ENCODE measurements at places on chromosomes 12 and 14.

GRCh38 chr12:76726626-76727025, 37.3 kb upstream of the ZDHHC17 start:
- DNase-seq: no peak

DNA sequence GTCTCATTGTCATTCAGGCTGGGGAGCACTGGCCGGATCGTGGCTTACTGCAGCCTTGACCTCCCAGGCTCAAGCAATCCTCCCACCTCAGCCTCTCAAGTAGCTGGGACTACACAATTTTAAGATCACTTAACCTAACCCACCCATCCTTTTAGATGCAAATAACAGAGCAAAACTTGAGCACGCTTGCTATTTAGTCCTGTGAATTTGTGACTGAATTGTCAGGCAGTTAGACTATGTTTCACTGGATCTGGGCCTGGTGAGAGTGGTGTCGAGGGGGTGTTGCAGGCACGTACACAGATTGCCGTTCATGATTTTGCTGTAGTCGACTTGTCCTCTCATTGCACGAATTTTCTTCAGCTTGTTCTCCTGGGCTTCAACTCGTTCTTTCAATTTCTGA, 38.2 kb downstream of the ZFYVE21 start:
- DNase-seq: no peak

- DNase-seq: no peak
Measured at GRCh38 chr12:42483521-42483790, 106.1 kb downstream of the PRICKLE1 start.

- no peak for DNase-seq
Measured at GRCh38 chr12:88985631-88986030, 366.7 kb downstream of the DUSP6 start.

DNA sequence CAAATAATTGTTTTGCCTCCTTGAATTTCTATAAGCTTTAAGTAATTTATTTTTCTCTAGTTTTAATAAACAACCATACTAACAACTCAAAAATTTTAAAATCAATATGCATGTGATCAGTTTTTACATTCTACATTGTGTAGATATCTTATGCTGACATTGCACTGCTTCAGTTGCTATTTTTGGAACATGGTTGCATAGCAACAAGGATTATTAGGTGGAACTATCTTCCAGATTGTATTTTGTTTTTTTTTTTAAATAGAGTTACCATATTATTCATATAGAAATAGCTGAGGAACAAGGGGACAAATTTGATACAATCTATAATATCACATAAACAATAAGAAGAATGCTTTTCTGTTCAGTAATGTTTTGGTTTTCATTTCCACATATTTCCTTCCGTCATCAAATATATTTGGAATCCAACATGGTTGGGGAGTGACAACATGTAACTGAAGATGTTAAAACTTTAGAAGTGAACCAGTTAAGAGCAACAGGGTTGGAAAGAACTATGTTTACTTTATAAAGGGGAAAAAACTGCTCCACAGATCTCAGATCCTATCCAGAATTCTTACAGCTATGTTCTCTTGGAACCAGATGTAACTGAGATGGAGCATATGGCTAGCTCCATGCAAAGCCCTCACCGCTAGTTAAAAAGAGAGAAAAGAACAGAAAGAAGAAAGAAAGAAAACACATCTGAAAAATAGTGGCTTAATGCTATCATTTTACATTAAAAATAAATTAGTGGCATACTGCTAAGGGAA, 235.5 kb downstream of the NELL2 start:
- DNase-seq: no peak

- DNase-seq: no peak
Measured at GRCh38 chr12:132543298-132544079, 53.5 kb downstream of the FBRSL1 start.
